ENCODE measurements at places on chromosomes 11 and 22.

DNA sequence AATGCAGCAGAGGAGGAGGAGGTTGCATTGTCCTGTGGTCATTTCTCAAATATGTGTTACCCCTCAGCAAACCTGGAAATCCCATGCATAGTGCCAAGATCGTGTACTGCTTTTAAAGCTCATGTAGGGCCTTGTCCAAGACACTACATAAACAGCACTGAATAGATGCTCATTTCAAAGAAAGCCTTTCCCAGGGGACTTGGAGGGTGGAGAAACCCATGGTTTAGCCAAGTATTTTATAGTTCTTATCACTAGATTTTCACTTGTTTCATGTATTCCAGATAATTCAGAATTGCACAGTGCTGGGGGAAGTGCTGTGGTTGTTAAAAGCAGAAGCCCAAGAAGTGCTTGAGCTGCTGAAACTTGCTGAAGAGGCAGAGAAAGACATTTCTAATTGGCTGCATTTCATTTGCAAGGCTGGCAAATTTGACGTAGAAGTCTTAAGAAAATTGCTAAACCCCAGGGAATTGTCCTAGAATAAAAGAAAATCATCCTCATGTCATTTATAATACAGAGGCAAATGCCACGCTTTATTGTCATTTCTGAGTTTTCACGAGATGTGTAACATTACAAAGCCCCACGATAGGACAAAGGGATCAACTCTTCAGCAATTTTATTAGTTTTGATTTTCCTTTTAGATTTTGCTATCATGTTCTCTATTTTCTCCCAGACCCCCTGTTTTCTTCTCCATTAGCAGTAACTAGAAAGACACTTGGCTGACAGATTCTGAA is 20.1 kb downstream of the CSRP3 start:
- DNase-seq = no peak

DNA sequence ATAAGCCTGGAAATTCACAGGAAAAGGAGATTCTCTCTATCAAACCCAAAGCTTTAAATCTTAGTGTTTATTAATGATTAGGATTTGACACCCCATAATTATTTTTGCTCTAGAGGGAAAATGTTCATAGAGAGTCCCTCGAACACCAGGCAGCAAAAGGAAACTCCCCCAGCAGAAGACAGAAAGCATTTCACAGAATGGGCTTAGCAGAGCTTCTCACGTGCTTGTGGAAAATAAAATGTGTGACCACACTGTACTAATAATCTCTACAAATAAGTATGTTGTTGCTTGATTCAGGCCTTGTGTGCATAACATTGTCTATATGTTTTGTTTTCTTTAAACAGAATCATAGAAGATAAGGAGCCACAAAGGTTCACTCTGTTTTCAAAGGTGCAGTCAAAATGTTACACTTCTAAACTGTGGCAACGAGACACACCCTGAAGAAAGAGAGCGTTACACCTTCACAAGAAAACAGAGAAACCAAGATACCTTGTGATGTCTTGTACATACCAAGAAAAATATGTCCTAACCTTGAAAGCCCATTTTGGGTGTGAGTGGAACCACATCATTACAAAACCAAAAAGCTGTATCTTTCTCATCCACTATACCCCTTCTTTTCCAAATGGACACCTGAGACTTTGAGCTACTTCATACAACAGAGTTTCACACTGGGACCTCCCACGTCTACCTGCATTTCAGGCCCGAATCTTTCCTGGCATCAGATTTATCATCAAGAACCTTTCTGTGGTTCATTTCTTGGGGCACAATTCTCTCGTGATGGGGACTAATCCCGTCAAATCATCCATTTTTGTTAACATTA is 282.5 kb downstream of the ETS1 start:
- no peak for DNase-seq

- no peak for DNase-seq
Measured at GRCh38 chr11:115612046-115612730, 108.0 kb upstream of the CADM1 start.

DNA sequence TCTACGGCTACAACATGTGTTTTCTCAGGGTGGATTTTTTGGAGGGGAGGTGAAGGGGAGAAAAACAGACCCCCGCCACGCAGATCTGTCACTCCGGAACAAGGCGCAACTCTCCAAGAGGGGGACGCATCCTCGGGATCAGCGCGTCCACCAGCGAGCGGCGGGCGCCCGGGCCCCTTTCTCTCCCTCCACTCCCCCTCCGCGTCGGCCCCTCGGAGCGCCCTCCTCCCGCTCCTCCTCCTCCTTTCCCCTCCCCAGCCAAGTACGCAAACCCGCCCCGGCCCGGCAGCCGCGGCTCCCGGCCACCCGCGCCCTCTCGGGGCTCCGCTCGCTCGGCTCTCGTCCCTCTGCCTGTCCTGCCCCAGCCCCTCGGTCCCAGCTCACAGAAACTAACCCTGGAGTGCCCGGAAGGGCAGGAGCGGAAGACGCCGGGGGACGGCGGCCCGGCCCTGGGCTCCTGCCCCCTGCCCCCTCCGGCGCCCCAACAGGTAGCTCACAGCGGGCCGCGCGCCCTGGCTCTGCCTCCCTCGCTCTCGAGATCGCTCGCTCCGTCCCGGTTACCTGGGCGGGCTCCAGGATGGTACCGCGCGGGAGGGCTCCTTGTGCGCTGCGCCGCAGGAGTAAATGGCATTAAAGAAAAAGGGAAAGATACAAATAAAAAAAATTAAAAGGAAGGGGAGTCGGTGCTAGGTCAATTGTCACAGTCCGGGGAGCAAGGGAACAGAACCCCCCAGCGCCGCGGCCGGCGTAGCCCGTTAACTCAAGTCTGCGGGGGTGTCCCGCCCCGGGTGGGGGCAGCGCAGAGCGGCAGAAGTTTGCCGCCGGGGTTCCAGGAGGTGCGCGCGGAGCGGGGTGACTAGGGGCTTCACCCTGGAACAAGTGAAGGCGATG is 131.4 kb upstream of the C11orf58 start:
- no peak for DNase-seq

DNA sequence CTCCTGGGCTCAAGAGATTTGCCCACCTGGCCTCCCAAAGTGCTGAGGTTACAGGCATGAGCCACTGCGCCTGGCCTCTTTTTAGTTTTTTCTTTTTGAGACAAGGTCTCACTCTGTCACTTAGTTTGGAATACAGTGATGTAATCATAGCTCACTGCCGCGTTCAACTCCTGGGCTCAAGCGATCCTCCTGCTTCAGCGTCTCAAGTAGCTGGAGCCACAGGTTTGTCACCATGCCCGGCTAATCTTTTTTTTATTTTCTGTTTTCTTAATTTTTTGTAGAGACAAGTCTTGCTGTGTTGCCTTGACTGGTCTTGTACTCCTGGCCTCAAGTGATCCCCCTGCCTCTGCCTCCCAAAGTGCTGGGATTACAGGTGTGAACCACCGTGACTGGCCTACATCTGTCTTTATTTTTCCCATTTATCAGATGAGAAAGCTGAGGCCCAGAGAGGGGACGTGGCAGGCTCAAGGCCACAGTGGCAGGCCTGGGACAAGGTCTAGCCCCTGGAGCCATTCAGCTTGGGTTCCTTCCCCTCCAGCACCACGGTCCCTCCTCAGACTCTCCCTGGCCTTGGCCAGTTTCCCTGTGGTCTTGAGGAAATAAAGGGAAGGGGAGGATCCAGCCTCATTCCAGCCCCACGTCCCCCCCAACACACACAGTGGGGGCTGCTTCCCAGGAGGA is 2.8 kb upstream of the KDELR3 start:
- DNase-seq = no peak

GRCh38 chr11:88508759-88509581 is 171.4 kb upstream of the CTSC start:
- DNase-seq = no peak

DNA sequence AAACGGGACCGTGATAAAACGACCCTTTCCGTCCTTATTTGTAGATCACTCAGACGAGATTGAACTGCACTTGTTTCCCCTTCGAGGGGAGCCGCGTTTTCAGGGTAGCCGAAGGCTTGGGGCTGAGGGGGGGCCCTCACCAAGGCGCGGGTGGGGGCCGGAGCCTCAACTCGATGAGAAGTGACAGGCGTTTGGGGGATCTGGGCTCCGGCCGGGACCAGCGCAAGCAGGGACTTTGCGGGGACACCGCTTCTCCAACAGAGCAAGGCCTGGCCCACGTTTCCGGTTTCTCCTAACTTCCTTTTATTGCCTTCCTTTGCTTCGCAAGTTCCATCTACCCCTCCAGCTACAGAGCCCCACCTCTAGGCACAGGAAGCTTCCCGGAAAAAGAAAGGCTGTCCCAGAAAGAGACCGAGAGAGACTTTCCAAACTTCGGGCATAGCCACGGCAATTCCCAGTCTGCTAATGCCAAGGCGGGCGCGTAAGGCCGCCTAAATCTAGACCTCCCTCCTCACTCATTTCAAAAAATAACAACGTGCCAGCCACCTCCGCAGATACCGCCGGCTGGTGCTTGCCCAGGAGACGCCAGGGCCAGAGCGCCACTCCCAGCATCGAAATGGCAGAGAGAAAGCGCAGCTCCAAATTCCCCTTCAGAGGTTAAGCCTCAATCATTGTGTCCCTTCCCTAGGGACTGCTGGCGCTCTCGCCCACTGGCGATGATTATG is 6.6 kb downstream of the PAX6 start:
- no peak for DNase-seq

DNA sequence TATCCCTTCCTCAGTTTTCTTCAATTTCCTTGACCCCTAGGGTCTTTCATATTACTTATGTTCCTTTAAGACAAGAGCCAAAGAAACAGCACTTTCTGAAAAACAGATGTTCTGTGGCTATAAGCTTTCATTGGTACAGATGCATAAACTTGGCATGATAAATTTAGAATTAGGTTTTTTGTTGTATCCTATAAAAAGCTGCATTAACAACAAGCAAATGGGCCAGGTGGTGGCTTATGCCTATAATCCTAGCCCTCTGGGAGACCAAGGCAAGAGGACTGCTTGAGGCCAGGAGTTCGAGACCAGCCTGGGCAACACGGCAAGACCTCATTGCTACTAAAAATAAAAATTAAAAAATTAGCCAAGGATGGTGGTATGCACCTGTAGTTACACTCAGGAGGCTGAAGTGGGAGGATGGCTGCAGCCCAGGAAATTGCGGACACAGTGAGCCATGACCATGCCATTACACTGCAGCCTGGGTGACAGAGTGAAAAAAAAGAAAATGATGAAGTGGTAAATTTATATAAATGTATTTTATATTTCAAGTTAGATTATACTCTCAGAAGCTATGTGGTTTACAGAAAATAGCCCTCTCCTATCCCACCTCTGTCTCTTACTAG is 18.3 kb downstream of the KMT5B start:
- DNase-seq = no peak

GRCh38 chr11:57758174-57758573 is 3.4 kb upstream of the CTNND1 start:
- no peak for DNase-seq

DNA sequence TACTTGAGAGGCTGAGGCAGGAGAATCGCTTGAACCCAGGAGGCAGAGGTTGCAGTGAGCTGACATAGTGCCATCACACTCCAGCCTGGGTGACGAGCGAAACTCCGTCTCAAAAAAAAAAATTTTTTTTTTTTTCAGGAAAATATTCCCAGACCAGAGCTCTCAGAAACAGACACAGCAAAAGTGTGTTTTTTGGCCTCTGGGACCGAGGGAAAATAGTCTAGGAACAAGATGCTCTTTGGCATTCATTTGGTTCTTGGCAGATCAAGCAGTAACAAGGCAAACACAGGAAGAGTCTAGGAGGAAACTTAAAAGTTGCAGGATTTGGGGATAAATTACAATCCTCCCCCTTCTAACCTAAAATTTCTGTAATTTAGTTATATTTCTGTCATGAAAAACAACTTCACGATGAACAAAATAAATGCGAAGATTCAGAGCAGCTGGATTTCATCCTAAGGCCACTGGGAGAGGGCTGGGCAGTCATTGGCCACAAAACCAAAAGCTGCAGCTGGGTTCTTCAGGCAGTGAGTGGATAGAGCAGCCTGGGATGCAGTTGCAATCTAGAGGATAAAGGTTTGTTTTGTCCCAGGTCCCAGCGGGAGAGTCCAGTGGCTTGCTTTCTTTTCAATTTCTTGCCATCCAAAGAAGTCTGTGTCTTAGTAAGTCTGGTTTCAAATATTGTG is 19.7 kb downstream of the ATG16L2 start:
- DNase-seq = no peak

DNA sequence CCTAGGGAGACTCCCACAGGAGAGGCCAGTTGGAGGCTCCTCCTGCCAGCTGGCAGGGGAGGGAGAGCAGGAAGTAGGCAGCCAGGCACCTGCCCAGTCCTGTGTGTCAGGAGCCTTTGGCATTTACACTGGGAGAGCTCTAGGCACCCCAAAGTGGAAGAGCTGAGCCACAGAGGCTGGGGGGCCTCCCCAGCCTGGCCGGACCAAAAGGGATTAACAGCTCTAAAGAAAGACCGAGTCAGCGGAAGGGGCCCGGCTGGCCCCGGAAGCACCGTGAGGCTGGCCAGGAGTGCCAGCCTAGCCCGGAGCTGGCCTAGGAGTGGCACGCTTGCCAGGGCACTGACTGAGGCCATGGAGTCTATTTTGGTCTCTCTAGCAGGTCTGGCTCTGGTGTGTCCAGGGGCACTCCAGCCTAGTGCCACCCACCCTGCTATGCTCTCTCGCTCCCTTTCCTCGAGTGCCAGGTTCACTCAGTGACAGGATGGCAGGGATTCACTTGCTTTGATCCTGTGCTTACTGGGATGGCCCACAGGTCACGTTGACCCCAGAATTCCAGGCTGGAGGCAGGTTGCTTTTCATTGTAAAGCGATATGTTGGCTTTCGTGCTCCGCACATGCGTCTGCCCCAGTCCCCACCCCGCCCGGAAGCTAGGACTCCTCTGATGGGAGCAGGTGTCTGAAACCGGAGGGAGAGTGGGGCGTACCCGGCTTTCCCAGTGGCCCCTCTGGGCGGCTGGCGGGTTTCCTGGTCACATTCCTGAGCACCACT is 3.3 kb upstream of the KMT5B start:
- DNase-seq = no peak

DNA sequence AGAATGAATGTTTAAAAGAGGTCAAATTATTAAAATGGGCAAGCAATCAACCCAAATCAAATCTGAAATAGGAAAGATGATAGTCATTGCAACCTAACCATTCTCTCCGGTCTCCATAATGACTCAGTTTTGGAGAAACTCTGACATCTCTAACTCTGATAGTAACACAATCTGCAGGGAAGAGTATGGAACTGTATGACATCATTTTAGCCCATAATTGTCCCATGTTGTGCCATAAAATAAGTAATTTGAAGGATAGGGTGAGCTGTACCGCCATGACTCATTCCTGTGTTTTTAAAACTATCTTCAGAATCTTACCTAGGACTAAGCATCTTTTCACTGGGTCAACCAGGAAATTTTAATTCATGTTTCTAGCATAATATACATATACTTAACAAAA is 350.8 kb downstream of the DLG2 start:
- DNase-seq = no peak
